ENCODE measurements at places on chromosomes 2 and 18.

DNA sequence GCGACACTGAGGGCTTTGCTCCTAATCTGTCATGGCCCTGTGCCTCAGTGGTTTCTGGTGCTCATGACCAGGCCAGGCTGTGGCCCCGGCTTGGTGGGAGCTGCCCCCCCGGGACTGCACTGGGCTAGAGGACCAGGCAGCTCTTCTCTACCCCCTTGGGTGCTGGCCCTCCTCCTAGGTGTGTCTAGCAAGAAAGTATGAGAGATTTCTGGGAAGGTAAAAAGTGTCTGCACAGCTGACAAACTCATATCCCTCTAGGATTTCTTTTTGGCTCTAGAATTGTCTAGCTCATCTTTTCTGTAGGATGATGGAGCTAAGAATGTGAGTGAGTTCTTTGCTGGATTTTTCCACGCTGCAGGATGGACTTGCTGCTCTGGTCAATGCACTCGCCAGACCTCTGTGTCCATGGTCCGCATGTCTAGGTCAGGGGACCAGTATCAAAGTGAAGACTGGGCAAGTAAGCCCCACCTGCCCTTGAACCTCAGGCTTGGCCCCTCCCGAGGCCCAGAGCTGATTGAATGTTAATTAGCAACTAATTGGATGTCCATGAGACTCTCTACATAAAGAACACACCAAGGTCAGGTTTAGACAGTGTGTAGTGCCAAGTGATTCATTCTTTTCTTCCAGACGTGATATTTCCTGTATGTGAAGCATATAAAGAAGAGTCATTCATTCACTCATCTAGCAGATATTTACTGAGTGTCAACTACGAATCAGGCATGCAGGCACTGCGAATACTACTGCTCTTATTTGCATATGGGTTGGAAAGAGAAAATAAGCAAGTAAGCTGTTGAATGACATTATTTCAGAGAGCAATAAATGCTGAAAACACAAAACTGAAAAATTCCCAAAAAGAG, 15.6 kb upstream of the PSD4 start:
- DNase-seq, result no peak

DNA sequence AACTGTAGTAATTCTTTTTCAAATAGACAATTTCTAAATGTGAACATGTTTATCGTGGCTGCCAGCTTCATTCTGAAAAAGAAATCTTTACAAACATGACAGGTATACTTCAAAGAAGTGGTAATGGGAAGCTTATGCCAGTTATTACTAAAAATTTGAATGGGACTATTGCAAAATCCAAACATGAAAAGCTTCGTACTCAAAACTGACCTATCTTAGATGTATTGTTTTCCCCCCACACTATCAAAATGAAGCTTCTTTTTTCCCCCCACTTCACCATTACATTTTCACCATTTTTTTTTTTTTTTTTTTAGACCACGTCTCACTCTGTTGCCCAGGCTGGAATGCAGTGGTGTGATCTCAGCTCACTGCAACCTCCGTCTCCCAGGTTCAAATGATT, 50.4 kb upstream of the SERTAD2 start:
- DNase-seq, result no peak

GRCh38 chr2:19038071-19039015, 320.1 kb downstream of the OSR1 start:
- no peak for DNase-seq

GRCh38 chr2:165558832-165559231, 89.3 kb downstream of the CSRNP3 start:
- no peak for DNase-seq

DNA sequence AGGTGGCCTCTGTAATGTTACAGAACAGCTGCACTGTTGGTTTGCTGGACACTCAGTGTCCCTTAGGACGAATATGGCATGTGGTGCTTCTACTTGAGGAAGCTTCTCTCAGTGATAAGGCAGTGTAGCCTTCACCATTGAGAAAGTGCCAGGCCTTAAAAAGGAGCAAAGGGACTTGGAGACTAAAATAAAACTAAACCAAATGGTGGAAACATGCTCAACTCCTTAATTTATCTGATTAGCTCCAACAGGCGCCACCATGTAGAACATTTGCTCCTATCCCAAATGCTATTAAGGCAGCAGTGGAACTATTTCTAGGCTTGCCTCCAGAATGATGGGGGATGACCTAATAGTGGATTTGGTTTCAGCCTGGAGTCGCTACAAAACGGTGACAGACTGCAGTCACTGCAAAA, 77.5 kb upstream of the MYL1 start:
- no peak for DNase-seq

GRCh38 chr2:239721991-239722759, 303.0 kb downstream of the NDUFA10 start:
- DNase-seq, result no peak

- DNase-seq, result no peak
Measured at GRCh38 chr2:11631462-11631861, 38.5 kb downstream of the NTSR2 start.

DNA sequence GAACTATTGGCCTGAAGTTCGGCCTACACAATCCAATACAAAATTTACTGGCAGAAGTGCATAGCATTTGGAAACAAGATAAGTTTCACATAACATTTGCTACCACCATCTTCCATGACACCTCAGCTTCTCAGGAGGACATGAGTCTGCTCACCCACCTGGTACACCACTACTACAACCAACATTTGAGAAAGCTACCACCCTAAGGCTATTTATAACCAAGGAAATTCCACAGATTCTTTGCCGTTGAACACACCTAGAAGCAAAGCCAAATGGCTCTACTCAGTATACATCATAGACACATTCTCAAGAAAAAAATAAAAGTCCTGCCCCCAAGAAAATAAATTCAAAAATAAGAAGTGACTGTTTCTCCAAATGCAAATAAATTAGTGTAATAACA, 145.3 kb downstream of the SPAG16 start:
- DNase-seq, result no peak

GRCh38 chr2:238160206-238161129, 1.7 kb downstream of the ERFE start:
- no peak for DNase-seq

Measured in GM20000 (cell line).